ENCODE measurements at places on chromosomes 7 and 10. TPM values are rescaled to one million over a fixed set of nuclear protein-coding genes. Genes with fewer than 3 reads are reported as not detected.

DNA sequence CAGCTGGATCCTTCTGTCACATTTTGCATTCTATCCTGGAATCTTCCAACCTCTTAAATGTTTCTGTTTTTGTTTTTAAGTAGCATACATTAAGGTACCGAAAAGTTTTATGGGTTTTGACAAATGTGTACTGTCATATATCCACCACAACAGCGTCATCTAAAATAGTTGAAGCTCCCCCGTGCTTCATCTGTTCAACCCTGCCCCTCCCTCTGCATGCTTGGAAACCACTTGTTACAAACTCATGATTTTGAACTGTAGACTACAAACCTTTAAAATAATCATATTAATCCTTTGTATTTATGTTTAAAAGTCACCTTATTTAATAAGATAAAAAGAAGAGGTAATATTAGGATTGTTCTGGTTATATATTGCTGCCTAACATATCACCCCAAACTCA is 182.8 kb upstream of the SMIM30 start:
- H3K27me3 ChIP-seq: no peaks in the 10 kb centered on the region
- H3K36me3 ChIP-seq: no peaks in the 10 kb centered on the region
- no peak for DNase-seq
- H3K4me3 ChIP-seq: no peak overlapping the region

GRCh38 chr7:40720416-40720815 is 585.6 kb downstream of the SUGCT start:
- H3K4me3 ChIP-seq: no peak overlapping the region
- no peak overlapping the region for H3K27ac ChIP-seq
- H3K36me3 ChIP-seq: no peaks in the 10 kb centered on the region
- no peaks in the 10 kb centered on the region for H3K27me3 ChIP-seq
- DNase-seq: no peak
- H3K4me1 ChIP-seq: peaks cover 8% of the 10 kb centered on the region

DNA sequence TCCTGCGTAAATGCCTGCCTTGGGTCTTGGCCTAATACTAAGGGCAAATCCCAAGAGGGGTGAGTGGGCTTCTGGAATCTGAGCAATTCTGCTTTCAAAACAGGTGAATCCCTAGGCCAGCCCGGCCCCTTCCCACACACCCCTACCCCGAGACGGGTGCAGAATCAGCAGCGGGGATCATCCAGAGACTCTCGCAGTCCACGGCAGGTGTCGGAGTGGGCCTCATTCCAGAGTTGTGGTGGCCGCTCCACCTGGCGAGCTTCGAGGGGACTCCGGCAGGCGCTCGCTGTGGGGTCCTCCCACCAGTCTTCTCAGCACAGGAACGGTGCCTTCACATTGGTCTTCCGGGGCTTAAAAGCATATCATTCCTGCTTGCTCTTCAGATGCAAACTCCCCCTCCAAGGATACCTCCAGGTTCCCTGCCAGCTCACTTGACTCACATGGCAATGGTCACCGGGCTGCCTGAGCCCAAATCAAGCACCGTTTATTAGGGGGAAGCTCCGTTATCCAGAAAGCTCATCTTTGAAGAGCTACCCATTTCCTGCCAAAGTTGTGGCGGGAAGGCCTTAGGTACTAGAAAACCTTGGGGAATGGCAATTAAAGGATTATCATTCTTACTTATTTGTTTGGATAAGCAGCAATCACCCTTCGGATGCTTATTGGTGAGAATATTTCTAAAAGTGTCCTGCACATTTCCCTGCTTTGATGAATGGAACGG is 67.6 kb downstream of the PRKAG2 start:
- H3K27me3 ChIP-seq: no peaks in the 10 kb centered on the region
- no peak for DNase-seq
- H3K4me1 ChIP-seq: peaks cover 11% of the 10 kb centered on the region
- no peak overlapping the region for H3K4me3 ChIP-seq
- H3K36me3 ChIP-seq: no peaks in the 10 kb centered on the region
- H3K27ac ChIP-seq: peak overlapping the region; percentile 5

- H3K4me1 ChIP-seq: peaks cover 4% of the 10 kb centered on the region
- H3K4me3 ChIP-seq: peak overlapping the region; percentile 77
- no peaks in the 10 kb centered on the region for H3K36me3 ChIP-seq
- no peaks in the 10 kb centered on the region for H3K27me3 ChIP-seq
- peak overlapping the region; percentile 90 for H3K27ac ChIP-seq
These were observed 1.3 kb downstream of the IMMP2L start for GRCh38 chr7:111560773-111561653.

- no peak overlapping the region for H3K27ac ChIP-seq
- no peaks in the 10 kb centered on the region for H3K4me1 ChIP-seq
- H3K27me3 ChIP-seq: no peaks in the 10 kb centered on the region
- no peak overlapping the region for H3K4me3 ChIP-seq
- DNase-seq: no peak
These were observed 199.4 kb downstream of the KIAA1217 start for GRCh38 chr10:24408365-24408764.

GRCh38 chr10:18830277-18830676 is 171.0 kb downstream of the ARL5B start:
- no peak overlapping the region for H3K27ac ChIP-seq
- no peak for DNase-seq
- no peaks in the 10 kb centered on the region for H3K4me1 ChIP-seq
- H3K36me3 ChIP-seq: no peaks in the 10 kb centered on the region
- H3K4me3 ChIP-seq: no peak overlapping the region

Gene SPDYE6
- not detected for total RNA-seq
